ENCODE measurements at places on chromosomes 11 and 22. TPM values are rescaled to one million over a fixed set of nuclear protein-coding genes. Genes with fewer than 3 reads are reported as not detected.

Gene MS4A12
- not detected for total RNA-seq

Gene TPH1
- 0.74 TPM for total RNA-seq

Gene FOLR1
- total RNA-seq = not detected

Gene JAML
- 71.5 TPM for total RNA-seq

Gene DDTL
- total RNA-seq = 4.4 TPM

Gene PAX6
- total RNA-seq = not detected

DNA sequence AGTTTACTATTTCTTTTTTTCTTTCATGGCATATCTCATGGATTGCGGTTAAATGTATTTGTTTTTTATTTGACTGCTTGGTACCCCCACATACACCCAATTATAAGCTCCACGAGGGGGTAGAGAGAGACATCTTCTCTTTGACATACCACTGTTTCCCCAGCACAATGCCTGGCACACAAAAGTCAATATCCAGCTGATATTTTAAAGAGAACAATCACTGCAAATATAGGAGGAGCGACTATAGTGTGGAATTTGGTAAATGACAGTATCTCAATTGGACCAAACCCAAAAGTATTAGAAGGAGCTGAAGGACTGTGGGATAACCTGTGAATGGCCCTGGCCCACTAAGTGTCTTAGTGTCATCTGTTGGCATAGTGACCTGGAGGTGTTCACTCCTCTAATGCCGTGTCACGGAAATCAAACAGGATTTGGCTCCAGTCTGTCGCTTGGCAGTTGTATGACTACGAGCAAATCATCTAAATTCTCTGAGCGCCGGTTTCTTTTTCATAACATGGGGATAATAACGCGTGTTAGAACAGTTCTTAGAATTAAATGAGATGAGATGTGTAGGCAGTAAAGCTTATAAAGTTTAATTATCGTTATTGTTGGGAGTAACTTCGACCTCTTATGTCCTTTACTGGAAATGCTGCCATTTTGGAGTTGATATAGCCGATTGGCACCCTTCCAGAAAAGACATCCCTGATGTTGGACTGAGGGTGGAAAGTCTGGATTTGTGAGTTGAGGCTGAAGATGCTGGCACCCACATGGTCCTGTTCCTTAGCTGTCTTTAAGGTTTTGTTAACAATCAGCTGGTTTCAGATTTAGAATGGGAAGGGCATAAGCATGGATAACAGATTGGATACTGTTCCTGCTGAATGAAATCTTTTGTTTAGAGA lies 144.5 kb downstream of the DBX1 start:
- no peak overlapping the region for H3K27ac ChIP-seq
- no peaks in the 10 kb centered on the region for H3K36me3 ChIP-seq
- DNase-seq = no peak
- no peak overlapping the region for H3K4me3 ChIP-seq

DNA sequence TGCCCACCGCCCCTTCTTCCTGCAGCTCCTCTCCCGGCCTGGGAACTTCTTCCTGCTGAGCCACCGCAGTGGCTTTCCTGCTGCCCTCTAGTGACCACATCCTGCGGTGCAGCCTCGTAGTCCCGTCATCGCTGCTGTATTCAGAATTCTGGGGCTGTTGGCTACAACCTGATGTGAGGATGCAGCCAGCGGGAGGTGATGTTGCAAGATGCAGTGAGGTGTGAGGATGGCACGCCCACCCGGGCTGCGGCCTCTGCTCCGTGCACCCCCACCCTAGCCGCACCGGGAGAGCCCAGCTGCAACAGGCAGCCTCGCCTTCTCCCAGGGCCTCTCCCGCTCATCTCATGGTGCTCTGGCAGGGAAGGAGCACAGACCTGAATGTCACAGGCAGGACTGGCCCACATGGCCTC lies 10.1 kb downstream of the CHST1 start:
- peak; percentile 38 for DNase-seq
- H3K36me3 ChIP-seq = no peaks in the 10 kb centered on the region
- H3K4me1 ChIP-seq = peaks cover 6% of the 10 kb centered on the region
- no peak overlapping the region for H3K27ac ChIP-seq
- H3K4me3 ChIP-seq = no peak overlapping the region
- no peaks in the 10 kb centered on the region for H3K27me3 ChIP-seq

- H3K4me3 ChIP-seq = no peak overlapping the region
- H3K27me3 ChIP-seq = no peaks in the 10 kb centered on the region
- no peak for DNase-seq
- H3K4me1 ChIP-seq = no peaks in the 10 kb centered on the region
- H3K27ac ChIP-seq = no peak overlapping the region
- H3K36me3 ChIP-seq = no peaks in the 10 kb centered on the region
These were observed 52.3 kb upstream of the SOX6 start for GRCh38 chr11:16408619-16409018.

DNA sequence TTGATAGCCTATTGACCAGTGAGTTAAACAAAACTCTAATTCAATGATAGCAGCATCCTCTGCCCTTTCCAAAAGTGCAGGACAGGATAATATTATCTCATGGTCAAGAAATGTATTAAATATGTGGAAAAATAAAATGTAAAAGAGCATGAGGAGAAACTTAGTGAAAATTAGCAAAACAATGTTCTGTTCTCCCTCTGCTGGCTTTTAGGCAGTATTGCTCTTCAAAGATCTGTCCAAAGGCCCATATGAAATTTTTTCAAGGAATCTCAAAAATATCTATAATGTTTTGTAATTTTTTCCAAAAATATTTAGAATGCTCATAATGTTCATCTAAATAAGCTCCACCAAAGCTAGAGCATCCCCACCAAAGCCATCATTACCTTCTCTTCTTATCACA lies 8.3 kb upstream of the ARL14EP start:
- no peaks in the 10 kb centered on the region for H3K36me3 ChIP-seq
- peaks cover 20% of the 10 kb centered on the region for H3K27me3 ChIP-seq
- H3K4me1 ChIP-seq = no peaks in the 10 kb centered on the region
- no peak for DNase-seq
- H3K4me3 ChIP-seq = no peak overlapping the region
- H3K27ac ChIP-seq = no peak overlapping the region

GRCh38 chr11:37849706-37850105 lies 1251.7 kb upstream of the RAG2 start:
- no peaks in the 10 kb centered on the region for H3K4me1 ChIP-seq
- H3K27me3 ChIP-seq = no peaks in the 10 kb centered on the region
- no peaks in the 10 kb centered on the region for H3K36me3 ChIP-seq
- H3K4me3 ChIP-seq = no peak overlapping the region
- DNase-seq = no peak

GRCh38 chr22:32380991-32381390 lies 23.3 kb downstream of the RFPL3 start:
- no peak for DNase-seq
- no peaks in the 10 kb centered on the region for H3K27me3 ChIP-seq
- H3K4me1 ChIP-seq = no peaks in the 10 kb centered on the region
- peaks cover 8% of the 10 kb centered on the region for H3K36me3 ChIP-seq
- no peak overlapping the region for H3K4me3 ChIP-seq
- no peak overlapping the region for H3K27ac ChIP-seq

DNA sequence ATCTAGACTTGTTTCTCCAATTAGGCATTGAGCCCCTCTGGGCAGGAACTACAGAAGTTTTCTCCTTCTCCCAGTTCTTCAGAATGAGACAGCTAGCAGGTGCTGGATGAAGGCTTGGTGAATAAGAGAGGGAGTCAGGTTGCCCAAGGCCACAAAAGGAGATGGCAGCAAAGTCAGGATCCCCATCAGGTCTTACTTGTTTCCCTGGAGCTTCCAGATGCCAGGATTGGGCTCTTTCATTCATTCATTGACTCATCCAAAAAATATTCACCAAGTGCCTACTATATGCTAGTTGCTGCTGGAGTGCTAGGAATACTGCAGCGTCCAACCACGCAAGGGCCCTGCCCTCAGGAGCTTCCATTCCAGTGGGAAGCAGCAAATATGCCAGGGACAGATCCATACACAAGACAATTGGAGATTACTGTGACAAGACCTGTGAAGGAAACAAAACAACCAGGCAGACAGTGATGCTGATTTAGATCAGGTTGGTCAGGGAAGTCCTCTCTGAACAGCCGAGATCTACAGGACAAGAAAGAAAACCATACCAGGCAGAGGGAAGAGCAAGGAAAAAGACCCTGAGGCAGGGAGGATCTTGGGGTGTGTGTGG lies 24.6 kb upstream of the LMO1 start:
- H3K36me3 ChIP-seq = no peaks in the 10 kb centered on the region
- no peaks in the 10 kb centered on the region for H3K27me3 ChIP-seq
- no peak overlapping the region for H3K27ac ChIP-seq

- H3K4me1 ChIP-seq = no peaks in the 10 kb centered on the region
- H3K4me3 ChIP-seq = no peak overlapping the region
- H3K27ac ChIP-seq = no peak overlapping the region
- H3K36me3 ChIP-seq = no peaks in the 10 kb centered on the region
These were observed 728.0 kb downstream of the DLG2 start for GRCh38 chr11:84899134-84899533.

DNA sequence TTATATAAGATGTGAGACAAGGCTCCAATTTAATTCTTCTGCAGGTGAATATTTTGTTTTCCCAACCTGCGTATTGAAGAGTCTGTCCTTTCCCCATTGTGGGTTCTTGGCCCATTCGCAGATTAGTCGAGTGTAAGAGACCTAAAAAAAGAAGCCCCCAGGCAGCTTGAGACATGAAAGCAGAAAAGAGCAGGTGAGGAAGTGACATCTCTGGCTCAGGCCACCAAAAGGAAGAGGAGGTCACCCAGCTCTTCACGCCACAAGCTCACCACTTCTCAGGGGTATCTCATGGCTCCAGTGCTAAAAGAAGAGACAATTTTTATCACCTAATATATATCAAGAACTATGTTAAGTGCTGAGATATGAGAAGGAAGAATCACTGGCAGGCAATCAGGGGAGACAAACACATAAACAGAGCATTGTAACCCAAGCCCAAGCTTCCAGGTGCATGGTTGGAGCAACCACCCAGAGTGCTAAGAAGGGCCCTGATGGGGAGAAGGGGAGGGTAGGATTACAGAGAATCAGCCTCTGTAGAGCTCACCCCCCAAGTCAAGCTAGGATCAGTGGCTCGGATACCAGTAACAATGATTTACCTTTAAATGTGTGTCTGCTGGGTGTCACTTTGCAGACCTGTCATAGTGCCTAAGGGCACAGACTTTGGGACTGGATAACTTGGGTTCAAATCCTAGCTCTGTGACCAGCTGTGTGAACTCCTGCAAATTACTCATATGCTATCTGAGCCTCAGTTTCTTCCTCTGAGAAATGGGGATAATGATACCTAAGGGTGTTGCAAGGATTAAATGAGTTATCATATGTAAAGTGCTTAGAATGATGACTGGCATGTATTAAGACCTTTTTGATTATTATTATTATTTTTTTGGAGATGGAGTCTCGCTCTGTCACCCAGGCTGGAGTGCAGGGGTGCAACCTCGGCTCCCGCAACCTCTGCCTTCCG lies 39.2 kb downstream of the MCHR1 start:
- no peaks in the 10 kb centered on the region for H3K27me3 ChIP-seq
- H3K4me3 ChIP-seq = no peak overlapping the region
- no peaks in the 10 kb centered on the region for H3K36me3 ChIP-seq
- no peak overlapping the region for H3K27ac ChIP-seq

DNA sequence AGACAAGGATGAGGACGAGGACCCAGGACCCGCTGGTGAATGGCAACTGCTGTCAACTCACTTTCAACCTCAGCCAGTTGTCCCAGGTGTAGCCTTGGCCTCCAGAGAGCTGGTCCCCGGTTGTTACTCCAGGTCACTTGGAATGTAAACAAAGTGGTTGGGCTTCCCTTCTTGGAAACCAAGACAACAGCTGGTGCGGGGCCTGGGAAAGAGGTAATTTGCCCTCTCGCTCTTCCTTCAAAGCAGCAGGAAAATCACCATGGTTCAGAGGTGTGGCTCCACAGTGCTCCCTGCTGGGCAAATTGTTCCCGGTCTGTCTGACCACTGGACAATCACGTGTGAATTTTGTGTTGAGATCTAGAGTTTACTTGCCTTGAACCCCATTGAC lies 15.0 kb downstream of the SLC1A2 start:
- no peaks in the 10 kb centered on the region for H3K4me1 ChIP-seq
- H3K27ac ChIP-seq = no peak overlapping the region
- no peak overlapping the region for H3K4me3 ChIP-seq
- DNase-seq = no peak
- peaks cover 19% of the 10 kb centered on the region for H3K27me3 ChIP-seq
- H3K36me3 ChIP-seq = no peaks in the 10 kb centered on the region
